ENCODE measurements at places on chromosomes 7 and 10.

DNA sequence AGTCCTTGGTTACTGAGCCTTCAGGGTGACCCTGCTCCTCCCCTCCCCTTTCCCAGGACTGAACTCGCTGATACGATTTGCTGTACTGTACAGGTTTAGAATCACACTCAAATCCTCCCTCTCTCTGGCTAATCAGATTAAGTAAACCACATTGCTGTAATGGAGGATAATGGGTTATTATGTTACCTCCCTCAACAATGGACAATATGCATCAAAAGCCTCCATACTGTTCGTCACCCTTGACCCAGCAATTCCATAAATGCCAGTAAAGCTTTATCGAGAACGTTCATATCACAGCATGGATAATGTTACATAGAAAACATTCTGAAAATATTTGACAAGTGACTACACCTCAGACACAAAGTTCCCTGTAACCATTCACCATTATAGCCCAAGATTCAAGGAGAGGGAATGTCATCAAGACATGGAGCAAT is 61.7 kb downstream of the FAM107B start:
- no peak for DNase-seq

DNA sequence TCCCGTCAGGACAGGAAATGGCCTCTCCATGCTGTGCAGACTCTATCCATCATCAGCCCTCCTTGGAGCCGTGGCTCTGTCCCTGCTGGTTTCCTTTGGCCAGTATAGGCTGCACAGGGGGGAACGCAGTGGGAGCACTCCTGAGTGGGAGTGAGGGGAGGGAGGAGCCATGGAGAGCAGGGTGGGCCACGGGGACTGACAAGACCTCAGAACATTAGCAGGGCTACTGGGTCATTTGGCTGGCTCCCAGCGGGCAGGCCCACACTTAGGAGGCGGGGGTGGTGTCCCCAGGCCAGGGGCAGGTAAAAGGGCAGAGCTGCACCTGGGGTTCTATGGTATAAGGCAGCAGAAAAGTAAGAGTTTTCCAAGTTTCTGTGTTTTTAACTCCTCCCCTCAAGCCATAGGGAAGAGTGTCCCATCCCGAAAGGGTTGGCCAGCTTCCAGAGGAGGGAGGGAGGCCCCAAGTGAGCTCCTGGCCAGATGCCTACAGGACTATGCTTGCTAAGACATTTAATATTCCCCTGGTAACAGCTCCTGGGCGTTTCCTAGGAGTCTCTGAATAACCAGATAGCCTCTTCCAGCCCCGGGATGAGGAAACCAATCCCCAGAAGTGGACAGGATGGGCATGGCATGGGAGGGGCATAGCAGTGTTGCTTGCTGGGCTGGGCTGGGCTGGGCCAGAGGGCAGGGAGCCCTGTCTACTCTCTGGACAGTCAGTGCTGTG is 5.5 kb upstream of the OPN4 start:
- DNase-seq, result no peak

DNA sequence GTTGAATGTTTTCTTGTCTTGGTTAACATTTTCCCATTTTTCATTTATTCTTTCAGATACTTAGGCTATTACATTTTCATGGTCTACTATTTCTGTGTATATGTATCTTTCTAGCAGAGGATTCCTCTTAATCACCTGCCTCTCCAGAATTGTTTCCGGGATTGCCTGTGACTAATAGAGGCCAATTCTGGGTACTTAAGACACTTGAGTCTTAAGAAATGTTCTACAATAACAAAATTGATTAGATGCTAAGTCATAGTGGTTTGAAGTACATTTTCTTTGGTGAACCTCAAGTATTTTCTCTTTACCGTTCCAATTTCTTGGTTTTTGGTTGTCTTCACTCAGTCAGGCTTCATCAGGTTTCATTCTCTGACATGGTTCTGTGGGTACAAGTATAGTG is 26.4 kb downstream of the BBS9 start:
- DNase-seq, result no peak

- DNase-seq, result no peak
Observed at GRCh38 chr10:78780551-78780961, 288.2 kb upstream of the ZMIZ1 start.

DNA sequence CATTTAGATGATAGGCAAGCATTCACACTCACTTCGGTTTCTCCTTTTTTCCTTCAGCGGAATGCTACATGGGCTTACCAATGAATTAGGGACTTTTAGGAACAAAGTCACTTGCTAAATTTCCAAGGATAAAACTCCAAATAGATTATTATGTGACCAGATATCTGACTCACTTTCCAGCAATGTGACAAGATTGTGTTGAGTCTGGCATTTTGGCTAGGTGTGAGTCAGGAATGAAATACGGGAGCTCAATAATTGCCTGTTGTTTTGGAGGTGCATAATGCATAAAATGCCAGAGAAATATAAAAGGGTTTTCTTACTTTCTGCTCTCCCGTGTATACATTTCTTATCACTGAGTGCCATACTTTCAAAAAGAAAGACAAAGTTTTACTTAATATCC is 721.1 kb downstream of the KCNMA1 start:
- no peak for DNase-seq

- no peak for DNase-seq
Observed at GRCh38 chr7:80876894-80877414, 41.9 kb downstream of the SEMA3C start.

DNA sequence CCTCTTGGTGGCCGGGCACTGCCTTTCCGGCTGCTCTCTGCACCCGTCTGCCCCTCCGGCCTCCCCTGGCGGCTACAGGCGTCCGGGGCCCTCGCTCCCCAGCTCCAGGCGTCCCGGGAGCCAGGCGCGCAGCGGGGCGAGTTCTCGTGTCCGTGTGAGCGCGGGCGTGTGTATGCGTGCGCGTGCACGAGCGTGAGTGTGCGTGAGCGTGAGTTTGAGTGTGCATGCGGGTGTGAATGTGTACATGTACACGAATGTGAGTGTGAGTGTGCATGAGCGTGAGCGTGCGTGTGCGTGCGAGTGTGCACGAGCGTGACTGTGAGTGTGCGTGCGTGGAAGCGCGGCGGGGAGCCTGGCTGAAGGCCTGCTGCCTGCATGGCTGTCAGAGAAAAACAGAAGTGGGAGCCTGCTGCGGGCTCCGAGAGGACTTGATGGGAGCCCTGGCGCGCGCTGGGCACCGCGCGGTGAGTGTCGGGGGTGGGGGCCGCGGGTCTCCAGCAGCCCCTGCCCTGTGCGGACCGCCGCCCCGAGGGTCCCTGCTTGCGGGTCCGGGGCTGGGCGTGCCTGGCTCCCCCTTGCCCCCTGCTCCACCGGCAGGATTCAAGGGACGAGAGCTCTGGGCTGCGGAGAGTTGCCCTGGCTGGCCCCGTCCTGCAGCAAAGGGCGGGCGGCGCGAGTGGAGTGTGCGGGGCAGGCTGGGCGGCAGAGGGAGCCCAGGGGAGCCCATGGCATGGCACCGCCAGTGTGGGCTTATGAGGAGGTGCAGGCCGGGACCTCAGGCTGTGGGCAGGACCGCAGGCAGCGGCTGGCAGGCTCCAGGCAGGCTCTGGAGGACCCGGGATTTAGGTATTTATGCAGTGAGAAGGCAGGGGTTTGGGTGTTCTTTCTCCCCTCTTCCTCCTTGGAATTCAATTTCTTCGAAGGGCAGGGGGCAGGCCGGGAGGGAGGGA is 75.8 kb upstream of the EN2 start:
- peak; percentile 17 for DNase-seq

DNA sequence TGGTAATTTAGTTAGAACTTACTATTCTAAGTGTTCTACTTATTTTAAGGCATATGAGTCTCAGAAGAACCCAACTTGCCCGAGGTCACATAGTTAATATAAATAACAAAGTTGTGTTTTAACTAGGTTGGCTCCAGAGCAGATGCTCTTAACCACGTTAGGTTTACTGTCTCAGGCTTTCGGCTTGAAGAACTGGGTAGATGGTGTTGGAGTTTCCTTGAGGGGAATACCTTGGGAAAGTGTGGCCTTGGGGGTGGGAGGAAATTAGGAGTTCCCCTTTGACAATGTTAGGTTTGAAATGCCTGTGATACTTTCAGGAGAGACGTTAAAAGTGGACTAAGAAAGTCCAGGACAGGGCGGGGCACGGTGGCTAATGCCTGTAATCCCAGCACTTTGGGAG is 9.6 kb downstream of the ZNF398 start:
- DNase-seq, result no peak

- DNase-seq, result no peak
Observed at GRCh38 chr7:22181663-22182062, 175.3 kb downstream of the RAPGEF5 start.

GRCh38 chr7:19575909-19576557 is 132.8 kb downstream of the POLR1F start:
- no peak for DNase-seq

DNA sequence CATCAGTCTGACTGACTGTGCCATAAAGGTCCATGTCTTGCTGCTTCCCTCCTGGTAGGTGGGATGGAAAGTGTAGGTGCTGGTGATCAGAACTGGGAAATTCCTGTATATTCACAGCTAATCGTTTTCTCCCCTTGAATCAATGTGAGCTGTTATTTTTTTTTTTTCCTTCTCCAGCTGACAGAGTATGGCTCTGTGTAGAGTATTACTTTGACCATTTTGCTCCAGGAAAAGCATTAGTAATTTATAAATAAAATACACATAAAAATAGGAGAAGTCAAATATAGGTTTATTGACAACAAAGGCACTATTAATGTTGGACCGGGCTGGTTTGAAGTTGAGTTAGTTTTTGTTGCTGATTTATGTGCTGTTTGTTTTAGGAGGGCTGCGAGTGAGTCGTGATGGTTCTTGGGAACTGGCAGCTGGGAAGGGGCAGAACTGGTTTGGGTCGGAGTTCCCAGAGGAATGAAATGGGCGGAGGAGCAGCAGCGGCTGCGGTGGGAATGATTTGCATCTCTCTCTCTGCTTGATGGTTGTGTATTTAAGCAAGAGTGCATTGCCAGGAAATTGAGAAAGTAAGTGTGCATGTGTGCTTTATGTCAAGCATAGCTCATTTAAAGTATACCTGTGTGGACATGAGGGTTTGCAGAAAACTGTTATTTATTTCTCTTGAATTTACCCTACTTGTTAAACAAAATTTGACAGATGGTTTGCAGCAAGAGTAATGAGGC is 80.9 kb downstream of the LRMDA start:
- DNase-seq, result no peak

GRCh38 chr7:152312316-152312715 is 123.5 kb downstream of the KMT2C start:
- no peak for DNase-seq

DNA sequence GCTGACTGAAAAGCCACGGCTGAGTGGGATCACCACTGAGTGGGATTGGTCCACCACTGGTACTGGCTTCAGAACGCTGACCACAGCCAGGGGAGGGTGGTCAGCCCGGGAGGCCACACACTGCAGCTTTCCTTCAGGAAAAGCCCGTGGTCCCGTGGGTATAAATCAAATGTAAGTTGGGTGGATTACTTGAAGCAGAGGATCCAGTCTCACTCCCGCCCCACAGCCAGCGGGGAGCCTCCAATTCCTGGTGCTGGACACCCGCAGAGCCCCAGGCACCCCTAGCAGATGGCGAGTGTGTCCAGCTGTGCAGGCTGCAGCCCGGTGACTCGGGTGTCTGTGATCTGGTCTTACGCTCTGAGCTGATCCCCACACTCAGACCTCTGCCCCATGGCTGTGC is 231.1 kb upstream of the ZNF32 start:
- DNase-seq, result no peak

DNA sequence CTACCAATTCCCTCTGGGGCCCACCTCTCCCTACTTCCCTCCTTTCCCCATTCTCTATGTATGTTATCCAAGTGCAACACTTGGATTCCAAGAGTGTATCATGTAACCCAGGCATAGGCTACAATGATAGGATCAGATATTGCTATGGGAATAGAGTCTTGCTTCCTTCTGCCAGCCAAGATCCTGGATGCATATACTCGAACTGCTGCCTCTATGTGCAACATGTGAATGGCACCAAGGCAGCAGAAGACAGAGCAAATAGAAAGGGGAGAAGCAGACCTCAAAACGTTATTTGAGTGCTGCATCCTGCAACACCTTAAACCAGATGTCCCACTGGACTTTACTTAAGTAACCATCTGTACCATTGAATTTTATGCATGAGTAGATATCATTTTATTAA is 3.5 kb upstream of the XPNPEP1 start:
- no peak for DNase-seq

- no peak for DNase-seq
Observed at GRCh38 chr10:52276163-52276562, 37.9 kb upstream of the DKK1 start.

DNA sequence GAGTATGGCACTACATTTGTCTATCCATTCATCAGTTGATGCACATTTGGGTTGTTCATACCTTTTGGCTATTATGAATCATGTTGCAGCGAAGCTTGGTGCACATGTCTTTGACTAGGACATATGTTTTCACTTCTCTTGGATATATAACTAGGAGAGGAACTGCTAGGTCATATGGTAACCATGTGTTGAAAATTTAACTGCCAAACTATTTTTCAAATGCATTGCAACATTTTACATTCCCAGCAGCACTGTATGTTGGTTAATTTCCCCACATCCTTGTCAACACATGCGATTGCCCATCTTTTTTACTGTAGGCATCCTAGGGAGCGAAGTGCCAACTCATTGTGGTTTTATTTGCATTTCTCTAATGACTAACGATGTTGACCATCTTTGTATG is 183.4 kb downstream of the PRKCQ start:
- DNase-seq, result no peak

DNA sequence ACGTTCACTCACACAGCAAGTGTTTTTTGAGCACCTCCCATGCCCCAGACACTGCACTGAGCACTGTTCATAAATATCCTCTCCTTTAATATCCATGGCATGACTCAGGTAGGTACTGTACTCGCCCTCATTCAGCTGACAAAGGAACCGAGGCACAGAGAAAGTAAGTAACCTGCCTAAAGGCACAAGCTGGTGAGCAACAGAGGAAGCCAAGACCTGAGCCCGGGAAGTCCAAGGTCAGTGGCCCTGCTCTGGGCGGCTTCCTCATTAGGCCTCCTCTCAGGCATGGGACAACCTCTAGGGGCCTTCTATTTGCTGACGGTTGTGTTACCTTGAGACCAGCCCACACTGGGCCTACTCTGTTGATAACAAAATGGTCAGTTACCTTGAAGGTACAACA is 45.1 kb upstream of the EZH2 start:
- no peak for DNase-seq

GRCh38 chr7:38561166-38561565 is 70.0 kb downstream of the AMPH start:
- DNase-seq, result no peak

DNA sequence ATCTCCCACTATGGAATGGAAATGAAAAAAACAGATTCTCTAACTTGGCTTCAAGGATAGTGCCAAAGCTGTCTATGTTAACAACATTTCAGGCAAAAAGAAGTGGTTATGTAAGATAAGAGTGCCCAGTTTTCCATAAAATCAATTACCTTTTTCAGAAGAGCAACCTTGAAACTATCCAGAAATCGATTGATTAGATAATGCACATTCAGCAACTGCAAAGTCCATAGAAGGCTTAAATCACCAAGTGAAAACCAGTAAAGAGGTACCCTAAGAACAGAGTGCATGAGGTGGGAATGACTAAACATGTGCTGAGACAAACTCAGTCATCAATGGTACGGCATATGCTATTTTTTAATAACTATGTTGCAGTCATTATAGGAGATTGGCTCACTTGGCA is 71.9 kb upstream of the TNKS2 start:
- DNase-seq, result no peak
